Astrocyte of the spinal cord (primary cell): ENCODE measurements at places on chromosomes 7 and 10.
A peak's percentile ranks its signal among the peaks of the same experiment; 100 is the strongest.

- DNase-seq = no peak
These were observed 14.4 kb downstream of the MRPL32 start for GRCh38 chr7:42946627-42946950.

DNA sequence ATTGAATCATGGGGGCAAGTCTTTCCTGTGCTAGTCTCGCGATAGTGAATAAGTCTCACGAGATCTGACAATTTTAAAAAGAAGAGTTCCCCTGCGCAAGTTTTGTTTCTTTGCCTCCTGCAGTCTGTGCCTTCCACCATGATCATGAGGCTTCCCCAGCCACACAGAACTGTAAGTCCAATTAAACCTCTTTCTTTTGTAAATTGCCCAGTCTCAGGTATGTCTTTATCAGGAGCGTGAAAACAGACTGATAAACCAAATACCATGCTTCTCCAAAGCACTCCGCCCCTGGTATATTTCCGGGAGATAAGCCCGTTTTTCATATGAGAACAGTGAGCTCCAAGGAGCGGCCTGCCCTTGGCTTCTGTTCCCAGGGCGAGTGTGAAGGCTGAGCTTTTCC lies 118.9 kb downstream of the EVX1 start:
- DNase-seq = no peak

GRCh38 chr7:15915686-15916293 lies 229.3 kb upstream of the MEOX2 start:
- no peak for DNase-seq

DNA sequence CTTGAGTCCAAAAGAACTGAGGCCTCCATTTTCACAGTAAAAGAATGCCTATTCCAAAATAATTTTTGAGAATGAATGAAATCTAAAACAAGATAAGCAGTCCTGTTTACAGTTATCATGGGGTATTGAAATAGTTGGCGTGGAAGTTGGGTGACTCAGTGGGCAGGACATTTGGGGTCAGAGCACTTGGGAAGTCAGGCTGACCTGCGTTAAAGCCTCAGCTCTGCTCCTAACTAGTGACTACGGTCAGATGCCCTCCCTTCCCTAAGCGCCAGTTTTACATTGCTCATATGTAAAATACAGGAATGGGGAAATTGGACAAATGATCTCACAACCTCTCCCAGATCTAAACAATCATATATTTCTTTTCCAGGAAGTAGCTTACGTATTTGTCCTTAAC lies 2.3 kb upstream of the PAPSS2 start:
- peak; percentile 26 for DNase-seq

- DNase-seq = no peak
These were observed 33.9 kb upstream of the ORC5 start for GRCh38 chr7:104241538-104242209.

GRCh38 chr7:99737726-99738125 lies 2.7 kb upstream of the CYP3A7 start:
- no peak for DNase-seq

DNA sequence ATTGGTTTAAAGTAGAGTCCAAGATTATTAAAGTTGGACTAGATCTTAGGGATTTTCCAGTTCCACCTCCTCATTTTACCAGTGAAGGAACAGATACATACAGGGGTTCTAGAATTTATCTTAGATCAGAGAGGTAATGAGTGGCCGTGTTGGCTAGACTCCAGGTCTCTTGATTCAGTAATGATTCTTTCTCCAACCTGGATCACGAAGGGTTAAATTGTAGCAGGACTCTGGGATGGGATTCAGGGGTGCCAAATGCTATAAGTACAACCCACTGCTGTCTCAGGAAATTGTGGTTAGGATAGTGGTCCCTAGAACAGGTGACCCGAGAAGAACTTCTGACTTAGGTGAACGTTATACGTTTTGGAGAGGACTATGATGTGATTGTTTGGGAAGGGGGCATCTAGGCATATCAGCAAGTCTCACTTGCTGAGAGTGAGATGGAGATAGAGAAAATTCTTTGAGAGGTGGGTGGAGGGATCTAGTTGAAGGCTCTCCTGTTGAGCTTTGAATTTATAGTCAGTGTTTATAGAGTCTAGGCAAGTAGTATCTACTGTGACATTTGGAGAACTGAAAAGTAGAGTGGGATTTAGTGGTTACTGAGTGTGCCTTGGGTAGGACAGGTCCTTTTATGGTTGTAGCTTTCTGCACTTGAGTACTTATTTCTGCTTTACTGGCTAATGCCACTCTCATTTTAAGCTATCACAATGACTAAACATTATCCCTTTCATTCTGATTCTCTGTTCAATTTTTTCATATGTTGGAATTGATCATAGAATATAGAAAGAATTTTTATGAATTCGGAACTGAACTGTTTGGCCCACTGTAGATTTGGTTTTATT lies 58.3 kb downstream of the ST7 start:
- DNase-seq = no peak
